Activated T-helper 1 cell treated with anti-CD3 and anti-CD28 coated beads, Interleukin-12 subunit alpha, Interleukin-12 subunit beta, Interleukin-2, Interleukin-4 antibody, amounts not matched to agents 30 ng/mL and 10 ng/mL and 1 ng/mL, durations not matched to agents 14 hours and 24 hours and 36 hours (primary cell): ENCODE measurements at places on chromosomes 1 and 21. TPM values are rescaled to one million over a fixed set of nuclear protein-coding genes. Genes with fewer than 3 reads are reported as not detected.

TFF3 gene
- not detected in 2 replicates for total RNA-seq

SERTAD4 gene
- total RNA-seq, result not detected in 2 replicates

- no peaks in the 10 kb centered on the region for H3K36me3 ChIP-seq
- DNase-seq, result no peak
- H3K27me3 ChIP-seq, result no peaks in the 10 kb centered on the region
- no peak overlapping the region for H3K4me3 ChIP-seq
- H3K4me1 ChIP-seq, result no peaks in the 10 kb centered on the region
Observed at GRCh38 chr1:237664348-237664747, 226.4 kb downstream of the ZP4 start.

TBX19 gene
- total RNA-seq, result 2.0 and 2.5 TPM in 2 replicates

DNA sequence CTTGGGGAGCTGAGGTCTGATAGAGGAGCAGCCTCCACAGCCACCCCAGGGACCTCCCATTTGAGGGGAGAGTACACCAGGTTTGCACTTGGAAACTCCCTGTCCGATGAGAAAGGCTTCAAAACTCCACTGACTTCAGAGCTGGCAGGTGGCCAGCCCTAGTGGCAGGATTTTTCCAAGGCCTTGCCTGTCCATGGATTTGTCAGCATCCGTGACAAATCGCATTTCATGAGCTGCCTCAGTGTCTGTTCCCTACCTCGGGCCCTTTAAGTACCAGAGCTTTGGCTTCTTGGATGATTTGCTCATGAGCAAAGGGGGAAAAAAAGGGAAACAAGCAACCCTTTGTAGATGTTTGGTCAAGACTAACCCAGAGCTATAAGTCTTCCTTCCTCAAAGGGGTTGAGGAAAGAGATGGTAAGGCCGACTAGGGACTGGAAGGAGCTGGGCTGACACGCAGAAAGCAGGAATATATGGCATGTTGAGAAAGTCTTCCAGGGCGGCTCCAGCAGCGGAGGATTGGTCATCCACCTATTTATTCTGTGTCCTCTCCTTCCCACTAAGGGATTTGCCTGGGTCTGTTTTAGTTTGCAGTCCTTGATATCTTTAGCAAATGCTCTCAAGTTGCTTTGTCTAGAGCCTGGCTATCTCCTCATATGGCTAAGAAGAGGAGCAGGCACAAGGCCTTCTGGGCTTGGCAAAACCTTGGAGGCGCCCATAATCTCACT, 2.7 kb upstream of the HSPG2 start:
- H3K4me3 ChIP-seq, result no peak overlapping the region
- H3K27ac ChIP-seq, result no peak overlapping the region
- H3K4me1 ChIP-seq, result peaks cover 6% of the 10 kb centered on the region
- H3K27me3 ChIP-seq, result peaks cover 29% of the 10 kb centered on the region
- DNase-seq, result no peak

SH3BGR gene
- 0.73 and 1.7 TPM in 2 replicates for total RNA-seq

- no peak overlapping the region for H3K4me3 ChIP-seq
- H3K27ac ChIP-seq, result no peak overlapping the region
- peaks cover 3% of the 10 kb centered on the region for H3K27me3 ChIP-seq
- no peak for DNase-seq
- no peaks in the 10 kb centered on the region for H3K4me1 ChIP-seq
Observed at GRCh38 chr21:32184485-32184884, 94.4 kb downstream of the MIS18A start.

GRCh38 chr1:197080323-197080722, 13.3 kb upstream of the F13B start:
- H3K4me3 ChIP-seq, result no peak overlapping the region
- peaks cover 42% of the 10 kb centered on the region for H3K36me3 ChIP-seq
- H3K27me3 ChIP-seq, result no peaks in the 10 kb centered on the region
- no peak for DNase-seq
- no peaks in the 10 kb centered on the region for H3K4me1 ChIP-seq

DNA sequence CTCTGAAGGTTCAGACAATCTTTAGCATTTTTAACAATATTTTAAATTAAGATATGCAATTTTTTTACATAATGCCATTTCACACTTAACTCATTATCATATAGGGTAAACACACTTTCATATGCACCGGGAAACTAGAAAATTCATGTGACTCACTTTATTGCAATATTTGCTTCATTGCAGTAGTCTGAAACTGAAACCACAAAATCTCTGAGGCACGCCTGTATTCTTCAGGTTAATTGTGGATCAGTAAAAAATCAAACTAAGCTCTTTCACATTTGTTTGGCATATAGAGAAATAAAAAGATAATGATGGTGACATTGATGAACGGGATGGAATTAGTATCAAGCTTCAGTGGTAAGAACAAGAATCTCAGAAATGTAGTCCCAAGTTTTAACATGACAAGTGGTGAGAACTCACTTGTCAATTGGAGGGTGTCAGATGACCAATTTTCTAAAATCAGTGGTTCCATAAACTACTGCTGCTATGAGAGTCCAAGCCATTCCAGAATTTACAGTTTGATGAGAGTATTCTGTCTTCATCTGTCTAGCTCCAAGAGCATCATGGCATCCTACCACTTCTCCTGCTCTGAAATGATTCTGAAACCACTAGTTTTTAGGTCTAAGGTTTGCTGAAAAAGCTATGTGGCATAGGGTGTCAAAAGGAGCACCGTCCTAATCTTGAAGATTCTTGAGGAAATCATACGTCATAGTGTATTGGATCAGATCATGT, 281.0 kb downstream of the PTPRC start:
- peak overlapping the region; percentile 85 for H3K27ac ChIP-seq
- H3K27me3 ChIP-seq, result no peaks in the 10 kb centered on the region
- no peak for DNase-seq
- H3K4me3 ChIP-seq, result peak overlapping the region; percentile 63
- H3K36me3 ChIP-seq, result peaks cover 33% of the 10 kb centered on the region
- peaks cover 90% of the 10 kb centered on the region for H3K4me1 ChIP-seq

- H3K27me3 ChIP-seq, result peaks cover 6% of the 10 kb centered on the region
- no peak overlapping the region for H3K27ac ChIP-seq
- no peaks in the 10 kb centered on the region for H3K4me1 ChIP-seq
- no peaks in the 10 kb centered on the region for H3K36me3 ChIP-seq
- no peak for DNase-seq
Observed at GRCh38 chr1:208154679-208155642, 89.2 kb downstream of the PLXNA2 start.

DNA sequence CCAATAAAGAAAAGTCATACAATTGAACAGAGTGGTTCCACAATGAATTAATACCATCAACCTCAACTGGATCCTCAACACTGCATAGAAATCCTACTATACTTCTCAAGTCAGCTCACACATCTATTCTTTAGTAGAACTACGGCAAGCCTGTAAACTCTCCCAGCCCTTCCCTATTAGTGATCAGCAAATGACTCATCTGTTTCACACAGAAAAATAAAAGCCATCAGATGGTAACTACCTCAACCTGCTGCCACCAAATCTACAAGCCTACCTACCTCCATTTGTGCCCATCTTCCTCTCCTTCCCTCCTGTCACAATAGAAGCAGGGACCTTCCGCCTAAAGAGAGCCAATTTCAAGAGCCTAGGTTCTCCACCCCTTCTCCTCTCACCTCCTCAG, 63.6 kb downstream of the DMAP1 start:
- H3K27me3 ChIP-seq, result no peaks in the 10 kb centered on the region
- peaks cover 9% of the 10 kb centered on the region for H3K4me1 ChIP-seq
- H3K27ac ChIP-seq, result no peak overlapping the region

GRCh38 chr1:201906336-201906735, 17.6 kb downstream of the SHISA4 start:
- no peaks in the 10 kb centered on the region for H3K4me1 ChIP-seq
- no peak overlapping the region for H3K4me3 ChIP-seq

EPS8L3 gene
- not detected in 2 replicates for total RNA-seq

- no peak for DNase-seq
- H3K36me3 ChIP-seq, result no peaks in the 10 kb centered on the region
- no peaks in the 10 kb centered on the region for H3K4me1 ChIP-seq
- no peak overlapping the region for H3K4me3 ChIP-seq
- H3K27me3 ChIP-seq, result no peaks in the 10 kb centered on the region
Observed at GRCh38 chr1:232405781-232406180, 224.2 kb downstream of the SIPA1L2 start.

MCOLN2 gene
- 117 and 119 TPM in 2 replicates for total RNA-seq
